Activated CD4-positive, alpha-beta T cell treated with anti-CD3 and anti-CD28 coated beads for 24 hours (primary cell): ENCODE measurements at places on chromosomes 7 and 10.

DNA sequence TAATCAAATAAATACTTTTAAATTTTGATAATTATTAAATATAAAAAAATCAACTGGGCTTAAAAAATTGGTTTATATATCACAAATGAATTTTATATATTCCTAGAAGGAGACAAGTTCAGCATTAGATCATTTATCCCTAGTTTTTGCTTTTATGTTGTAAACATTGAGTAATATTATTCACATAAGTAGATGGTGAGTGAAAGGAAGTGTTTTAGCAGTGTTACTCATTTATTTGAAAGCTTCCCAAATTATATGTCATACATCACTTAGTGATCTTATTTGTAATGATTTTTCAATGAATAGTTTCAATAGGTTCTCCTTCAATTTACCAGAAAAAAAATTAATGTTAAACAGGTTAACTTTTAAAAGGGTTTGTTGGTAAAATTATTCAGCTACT, 15.8 kb downstream of the KLLN start:
- no peak for DNase-seq

DNA sequence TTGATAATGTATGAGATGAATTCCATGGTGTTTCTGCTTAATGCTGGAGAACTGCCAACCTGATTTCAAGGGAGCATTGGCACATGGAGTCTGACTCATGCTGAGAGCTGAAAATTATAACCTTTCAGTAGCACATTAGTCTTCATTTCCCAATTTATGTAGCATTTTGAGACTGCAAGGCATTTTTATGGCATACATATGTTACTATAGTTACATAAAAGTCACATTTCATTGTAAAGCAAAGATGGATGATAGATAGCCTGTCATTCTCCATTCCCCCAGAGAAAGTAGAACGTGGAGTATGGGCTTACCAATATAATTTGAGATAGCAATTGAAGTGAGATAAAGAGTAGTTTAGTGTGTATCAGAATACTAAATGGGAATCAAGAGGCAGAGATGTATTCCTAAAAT, 103.1 kb downstream of the SLC16A9 start:
- DNase-seq: no peak

DNA sequence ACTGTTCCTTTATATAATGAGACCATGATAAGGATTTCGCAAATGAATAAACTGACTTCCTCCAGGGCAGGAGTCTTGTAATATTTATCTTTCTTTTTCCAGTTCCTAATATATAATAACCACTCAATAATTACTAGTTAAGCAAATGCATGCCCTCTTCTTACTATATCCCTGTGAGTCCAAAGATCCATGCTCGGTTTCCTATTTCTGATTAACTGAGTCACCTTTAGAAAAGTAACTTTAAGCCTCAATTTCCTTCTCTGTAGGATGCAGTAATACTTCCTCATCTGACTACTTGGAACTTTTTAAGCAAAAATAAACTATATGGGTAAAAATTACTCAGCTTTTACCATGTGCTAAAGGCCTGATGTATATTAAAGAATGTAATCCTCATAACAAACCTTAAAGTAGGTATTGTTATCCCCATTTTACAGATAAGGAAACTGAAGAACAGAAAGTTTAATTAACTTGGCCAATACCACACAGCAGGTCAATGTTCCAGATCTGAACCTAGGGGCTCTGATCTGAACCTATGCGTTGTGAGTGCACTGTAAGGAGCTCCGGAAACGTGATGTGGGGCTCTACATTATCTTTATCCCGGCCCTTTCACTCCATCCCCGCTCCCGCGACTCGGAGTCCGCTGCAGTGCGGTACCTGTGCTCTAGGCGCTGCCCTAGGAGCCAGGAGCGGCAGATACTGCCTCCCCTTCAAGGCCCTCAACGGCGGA, 458 bp downstream of the COX15 start:
- no peak for DNase-seq

- no peak for DNase-seq
Measured at GRCh38 chr7:94266238-94266644, 128.5 kb upstream of the COL1A2 start.

DNA sequence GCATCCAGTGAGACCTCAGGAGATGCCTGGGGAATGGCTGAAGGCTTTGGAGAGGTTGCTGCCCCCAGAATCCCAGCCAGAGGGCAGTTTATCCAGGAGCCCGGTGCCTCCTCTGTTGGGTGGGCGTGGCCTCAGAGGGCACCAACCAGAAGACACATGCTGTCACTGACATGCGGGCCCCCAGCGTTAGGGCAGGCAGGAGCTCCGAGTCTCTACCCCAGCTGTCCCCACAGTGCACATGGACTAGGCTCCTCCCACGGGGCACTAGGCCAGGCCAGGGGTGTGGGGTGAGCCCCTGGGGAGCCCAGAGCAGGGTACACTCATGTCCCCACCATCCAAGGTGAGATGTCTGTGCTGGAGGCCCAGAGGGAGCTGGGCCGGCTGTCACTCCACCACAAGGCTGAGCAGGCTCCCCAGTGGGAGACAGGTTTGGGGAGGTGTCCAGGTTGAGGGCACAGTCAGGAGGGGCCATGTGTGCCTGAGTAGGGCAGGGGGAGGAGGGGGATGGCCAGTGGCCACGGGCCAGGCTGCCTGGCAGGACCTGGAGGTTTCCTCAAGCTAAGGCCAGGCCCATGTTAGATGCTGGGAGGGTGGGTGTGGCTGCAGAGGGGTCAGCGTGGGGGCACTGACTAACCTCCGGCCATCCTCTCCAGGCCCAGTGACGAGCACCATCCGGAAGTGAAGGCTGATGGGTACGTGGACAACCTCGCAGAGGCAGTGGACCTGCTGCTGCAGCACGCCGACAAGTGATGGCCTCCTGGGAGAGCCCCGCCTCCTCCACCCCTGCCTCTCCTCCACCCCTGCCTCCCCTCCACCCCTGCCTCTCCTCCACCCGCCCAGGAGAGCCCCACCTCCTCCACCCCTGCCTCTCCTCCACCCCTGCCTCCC, 131.3 kb downstream of the FAM53B start:
- no peak for DNase-seq

DNA sequence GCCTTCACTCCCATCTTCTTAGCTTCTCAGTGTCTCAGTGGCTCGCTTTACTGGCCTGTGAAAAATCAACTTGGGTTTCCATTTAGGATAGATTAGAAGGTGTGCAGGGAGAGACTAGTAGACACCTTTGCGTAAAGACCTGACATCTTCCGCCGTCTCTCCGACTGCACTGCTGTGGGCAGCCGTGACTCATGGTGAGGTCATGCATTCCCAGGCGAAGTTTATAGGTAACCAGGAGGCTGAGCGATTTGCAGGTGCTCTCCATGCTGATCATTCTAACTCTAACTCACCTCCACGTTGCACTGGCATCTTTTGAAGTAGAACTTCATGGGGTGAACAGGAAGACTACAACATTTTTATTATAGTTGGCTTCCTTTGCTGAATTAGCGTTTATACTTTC, 68.0 kb upstream of the ZNF438 start:
- peak; percentile 43 for DNase-seq

- no peak for DNase-seq
Measured at GRCh38 chr10:59752278-59752940, 846 bp downstream of the MRLN start.

DNA sequence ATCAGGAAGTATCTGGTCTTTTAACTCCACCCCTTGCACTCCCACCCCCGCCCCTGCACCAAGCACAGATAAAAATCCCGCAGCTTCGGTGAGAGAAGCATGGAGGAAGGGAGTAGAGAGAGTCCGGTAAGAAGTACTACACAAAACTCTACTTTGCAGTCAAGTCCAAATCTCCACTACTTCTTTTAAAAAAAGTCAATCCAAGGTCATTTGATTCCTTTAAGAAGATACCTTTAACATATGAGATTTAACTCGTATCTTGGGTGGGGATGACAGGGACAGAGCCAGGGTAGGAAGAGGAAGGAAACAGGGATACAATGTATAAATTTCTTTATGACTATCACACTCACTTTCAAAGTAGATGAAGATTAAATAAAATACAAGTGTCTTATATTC, 132.1 kb downstream of the NRBF2 start:
- DNase-seq: peak; percentile 9

DNA sequence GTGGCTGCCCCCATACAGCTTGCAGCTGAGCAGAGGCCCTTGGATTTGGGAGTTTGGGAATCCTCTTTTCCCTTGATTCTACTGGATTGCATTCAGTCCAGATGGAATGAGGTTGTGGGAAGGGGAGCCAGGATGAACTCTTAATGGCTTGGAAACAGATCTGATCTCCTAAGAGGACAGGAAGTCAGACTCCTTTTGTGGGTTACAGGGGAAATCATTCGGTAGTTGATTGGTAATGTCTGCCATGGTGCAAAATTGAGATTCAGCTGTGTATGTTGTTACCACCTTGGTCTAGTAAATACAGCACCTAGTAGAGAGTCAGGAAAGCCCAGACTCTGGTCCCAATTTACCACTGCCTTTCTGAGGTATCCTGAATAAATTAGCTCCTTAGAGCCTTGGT, 144.2 kb upstream of the TNRC18 start:
- no peak for DNase-seq

GRCh38 chr10:129728246-129728820, 235.7 kb downstream of the EBF3 start:
- DNase-seq: no peak

DNA sequence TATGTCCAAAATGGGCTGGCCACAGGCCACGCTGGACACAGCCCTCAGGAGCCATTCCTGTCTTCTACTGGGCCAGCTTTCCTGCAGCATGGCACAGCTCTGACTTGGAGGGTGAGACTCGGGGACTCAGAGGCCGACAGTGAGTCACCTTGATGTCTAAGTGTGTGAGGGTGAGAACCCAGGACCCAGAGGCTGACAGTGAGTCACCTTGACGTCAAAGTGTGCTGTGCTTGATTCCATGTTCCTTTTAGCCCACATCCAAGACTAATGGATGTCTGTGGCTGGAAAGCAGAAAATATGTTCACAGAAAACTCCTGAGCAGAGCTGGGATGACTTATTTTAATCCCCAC, 6.0 kb upstream of the FAM170B start:
- DNase-seq: no peak

DNA sequence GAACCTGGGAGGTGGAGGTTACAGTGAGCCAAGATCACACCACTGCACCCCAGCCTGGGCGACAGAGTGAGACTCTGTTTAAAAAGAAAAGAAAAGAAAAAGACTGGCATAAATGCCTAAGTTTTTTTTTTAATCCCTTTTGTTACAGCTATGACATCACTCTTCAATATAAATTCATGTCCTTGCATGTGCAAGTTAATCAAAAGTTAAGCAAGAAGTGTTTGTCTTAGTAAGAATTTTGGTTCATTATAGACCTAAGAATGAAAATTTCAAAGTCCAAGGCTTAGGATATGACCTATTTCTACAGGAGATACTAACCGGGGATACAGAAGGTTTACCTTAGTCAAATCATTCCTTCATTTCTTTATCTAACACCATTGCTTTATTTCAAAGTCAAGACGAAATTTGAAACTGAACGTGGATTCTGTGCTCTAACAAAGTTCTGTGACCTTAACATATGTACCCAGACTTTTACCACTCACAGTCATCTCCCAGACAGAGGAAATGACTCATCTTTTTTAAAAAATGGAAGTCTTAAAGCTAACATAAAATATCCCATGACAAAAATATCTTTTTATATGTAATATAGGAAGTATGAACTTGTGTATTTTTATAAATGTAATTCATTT, 29.3 kb upstream of the ITGB8 start:
- DNase-seq: no peak

DNA sequence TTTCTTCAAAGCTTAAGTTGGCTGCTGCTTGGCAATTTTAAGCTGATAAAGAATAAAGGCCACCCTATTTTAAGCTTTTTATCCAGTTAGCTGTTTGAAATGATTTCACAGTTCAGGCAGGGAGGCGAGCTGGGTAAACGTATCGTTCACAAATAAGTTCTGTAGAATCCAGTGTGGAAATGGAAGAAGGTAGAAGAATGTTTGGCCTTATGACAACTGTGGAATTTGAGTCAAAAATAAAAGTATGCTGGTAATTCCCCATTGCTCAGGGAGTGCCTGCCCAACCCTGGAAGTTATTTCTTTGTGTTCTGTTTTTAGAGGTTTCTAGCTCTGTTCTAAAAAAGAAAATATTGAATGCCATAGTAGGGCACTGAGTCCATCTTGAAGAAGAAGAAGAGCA, 113.1 kb downstream of the ARL4A start:
- no peak for DNase-seq

GRCh38 chr10:129621693-129622092, 154.7 kb downstream of the MGMT start:
- no peak for DNase-seq

DNA sequence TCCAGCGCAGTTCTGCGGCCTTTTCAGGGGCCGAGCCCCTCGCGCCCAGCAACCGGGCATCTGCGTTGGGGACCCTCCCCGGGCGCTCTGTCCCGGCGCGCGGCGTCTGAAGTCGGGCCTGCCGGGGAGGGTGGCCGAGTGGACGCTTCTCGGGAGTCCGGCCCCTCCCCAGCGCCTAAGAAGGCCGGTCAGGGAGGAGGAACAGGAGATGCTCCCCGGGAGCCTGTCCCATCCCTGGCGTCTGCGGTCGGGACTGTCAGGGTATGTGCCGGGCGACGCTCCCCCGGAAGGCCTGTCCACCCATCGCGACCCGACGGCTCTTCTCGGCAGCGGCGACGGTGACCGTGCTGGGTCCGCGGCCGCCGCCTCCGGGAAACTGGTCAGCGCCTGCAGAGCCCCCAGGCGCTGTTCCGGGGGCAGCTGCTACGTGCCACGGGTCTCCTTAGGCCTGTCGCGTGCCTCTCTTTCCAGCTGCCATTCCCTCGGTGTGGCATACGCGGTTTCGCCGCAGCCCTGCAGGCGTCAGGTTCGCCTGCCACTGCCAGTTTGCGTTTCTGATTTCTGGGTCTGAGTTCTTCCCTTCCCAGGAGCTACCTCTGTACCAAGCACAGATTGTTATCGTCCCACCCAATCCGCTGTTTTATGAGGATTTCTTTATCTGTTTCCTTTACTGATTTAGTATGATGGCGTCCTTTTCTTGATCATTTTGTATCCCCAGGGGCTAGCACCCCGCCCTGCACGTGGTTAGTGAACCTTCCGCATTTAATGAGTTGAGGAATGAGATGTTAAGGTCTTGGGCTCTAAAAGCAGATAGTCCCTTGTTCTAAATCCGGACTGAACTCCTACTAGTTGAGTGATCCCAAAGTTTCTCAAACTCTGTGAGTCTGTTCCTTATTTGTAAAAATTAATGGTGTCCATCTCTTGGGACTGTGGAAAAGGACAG, 782 bp downstream of the IFIT5 start:
- DNase-seq: no peak

DNA sequence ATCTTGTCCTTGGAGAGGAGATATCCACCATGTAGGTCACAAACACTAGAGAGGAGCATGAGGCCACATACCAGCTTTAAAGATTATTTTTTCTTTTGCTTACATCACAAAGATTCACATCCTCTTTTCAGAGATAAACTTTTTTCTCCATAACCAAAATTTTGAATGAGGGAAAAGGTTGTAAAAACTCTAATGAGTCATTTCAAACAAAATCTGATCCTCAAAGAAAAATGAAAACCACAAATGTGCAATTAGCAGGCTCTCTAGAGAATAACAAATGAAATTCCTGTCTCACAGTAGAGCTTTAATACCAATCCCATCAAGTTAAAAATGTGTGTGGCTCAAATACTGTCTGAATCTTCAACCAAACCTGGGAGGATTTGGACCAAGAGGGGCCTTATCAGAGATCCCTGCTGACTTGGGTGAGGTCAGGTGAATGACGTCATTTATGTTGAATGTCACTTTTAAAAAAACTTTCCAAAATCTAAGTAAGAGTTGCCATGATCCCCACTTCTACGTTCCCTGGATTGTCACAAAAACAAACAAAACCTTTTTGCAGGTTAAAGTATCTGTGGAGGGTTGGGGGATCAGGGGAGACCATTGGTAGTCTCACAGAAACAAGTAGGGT, 261.5 kb upstream of the NPSR1 start:
- DNase-seq: no peak
